ENCODE measurements at places on chromosomes 4 and X. TPM values are rescaled to one million over a fixed set of nuclear protein-coding genes. Genes with fewer than 3 reads are reported as not detected.

The PROM1 gene
- total RNA-seq, result not detected

- DNase-seq, result no peak
Measured at GRCh38 chrX:25154168-25154567, 138.4 kb upstream of the ARX start.

DNA sequence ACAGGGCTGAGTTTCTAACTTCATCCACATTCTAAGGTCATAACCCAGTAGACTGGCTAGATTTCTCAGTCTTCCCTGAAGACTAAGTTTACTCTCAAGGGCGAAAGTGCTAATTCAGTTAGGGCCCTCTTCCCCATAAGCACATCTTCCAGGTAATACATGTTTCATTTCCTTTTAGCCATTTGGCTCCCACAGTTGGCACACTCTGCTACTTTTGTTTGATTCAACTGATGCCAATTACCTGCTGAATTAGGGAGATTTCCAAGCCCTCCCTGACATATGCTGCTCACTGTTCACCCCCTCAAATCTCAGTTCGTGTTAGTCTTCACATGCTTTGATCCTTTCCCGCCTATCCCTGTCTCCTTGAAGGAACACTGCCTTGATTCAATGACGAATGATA, 17.0 kb upstream of the WDR17 start:
- no peak for DNase-seq

DNA sequence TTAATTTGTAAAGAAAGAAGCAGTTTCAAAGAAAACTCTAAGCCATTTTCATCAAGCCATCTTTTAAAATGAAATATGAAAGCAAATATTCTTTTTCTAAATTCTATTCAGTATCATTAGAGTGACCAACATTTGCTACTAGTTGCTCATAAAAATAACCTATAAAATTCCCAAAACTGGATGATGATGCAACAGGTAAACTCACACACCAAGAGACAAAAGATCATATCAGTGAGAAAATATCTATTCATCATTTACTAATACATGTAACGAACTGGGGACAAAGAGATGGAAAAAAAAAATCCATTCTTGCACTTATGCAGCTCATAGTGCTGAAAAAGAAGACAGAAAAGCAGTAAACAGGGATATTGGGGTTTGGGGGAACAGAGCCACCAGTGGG, 48.1 kb downstream of the PDGFC start:
- DNase-seq, result no peak

DNA sequence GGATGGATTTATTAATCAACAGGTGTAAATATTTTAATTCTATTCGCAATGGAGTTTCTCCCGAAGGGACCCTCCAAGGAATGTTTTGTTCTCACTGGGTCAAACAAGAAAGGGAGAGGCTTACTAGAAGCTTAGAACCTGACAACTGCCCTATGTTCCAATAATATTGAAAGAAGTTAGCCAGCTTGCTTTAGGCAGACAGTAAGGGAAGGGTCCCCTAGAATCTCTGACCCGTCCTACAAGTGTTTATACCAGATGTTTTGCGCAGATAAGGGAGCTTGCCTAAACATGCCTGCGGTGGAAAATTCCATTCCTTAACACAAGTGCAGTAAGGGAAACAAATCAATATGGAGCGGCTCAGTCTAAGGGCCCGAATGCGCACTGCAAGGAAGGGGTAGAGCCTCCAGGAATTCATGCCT, 17.7 kb downstream of the IL21 start:
- DNase-seq, result peak; percentile 11

The SLC6A14 gene
- total RNA-seq, result not detected

The DGKK gene
- total RNA-seq, result not detected

- no peak for DNase-seq
Measured at GRCh38 chr4:6924361-6924779, 14.7 kb downstream of the TBC1D14 start.

DNA sequence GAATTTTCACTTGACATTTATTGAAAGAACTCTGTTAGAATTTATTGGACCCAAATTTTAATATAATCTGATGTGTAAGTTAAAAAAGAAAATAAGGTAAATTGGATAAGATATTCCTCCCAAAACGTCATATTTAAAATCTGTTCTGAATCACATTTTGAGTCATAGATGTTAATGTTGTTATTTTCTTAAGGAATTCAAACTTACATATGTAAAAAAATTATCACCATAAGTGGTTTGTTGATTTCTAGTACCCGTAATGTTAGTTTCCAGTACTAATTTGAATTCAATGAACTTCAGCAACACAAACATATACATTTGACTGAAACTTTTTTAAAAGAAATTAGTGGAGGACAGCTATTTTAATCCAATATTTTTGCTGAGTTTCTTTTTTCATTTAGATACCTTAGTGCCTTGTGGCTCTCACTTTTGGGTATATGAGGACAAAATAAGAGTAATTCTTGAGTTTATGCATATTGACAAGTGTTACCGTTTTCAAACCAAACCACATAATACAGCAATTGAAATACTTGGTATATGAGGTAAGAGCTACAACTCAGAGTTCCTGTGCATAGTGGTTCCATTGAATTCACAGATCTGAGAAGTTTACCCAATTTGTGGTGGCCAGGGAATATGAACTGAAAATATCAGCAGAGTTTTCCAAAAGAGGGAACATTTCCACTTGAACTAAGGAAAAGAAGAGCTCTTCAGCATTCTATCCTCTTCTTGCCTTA, 71.8 kb downstream of the C4orf46 start:
- DNase-seq, result no peak

The COMMD8 gene
- 12.5 TPM for total RNA-seq

The MEPE gene
- not detected for total RNA-seq

DNA sequence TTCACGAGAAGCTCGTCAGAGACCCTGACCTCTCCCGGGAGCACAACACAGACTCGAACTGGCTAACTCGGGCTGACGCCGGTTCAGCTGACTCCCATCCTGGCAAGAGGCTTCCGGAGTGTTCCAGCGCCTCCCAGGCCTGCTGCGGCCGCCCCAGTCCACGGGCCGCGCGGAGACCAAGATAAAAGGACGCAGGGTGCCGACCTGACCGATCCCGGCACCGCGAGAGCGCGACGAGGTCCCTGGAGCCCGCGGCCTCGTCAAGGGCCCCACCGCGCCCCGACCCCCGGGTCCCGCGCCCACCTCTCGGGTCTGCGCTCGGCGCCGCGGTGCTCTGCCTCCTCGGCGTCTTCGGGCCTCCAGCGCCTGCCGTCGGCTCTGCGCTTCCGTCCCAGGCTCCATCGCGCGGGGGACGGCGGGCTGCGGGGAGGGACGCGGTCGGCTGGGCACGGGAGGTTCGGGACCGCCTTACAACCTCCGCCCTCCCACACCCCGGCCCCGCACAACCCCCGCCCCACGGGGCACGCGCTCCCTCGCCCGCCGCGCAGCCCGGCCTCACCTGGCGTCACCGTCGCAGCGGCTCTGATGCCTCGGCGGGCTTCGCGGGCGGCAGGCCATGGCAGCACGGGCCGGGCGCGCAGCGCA, 426 bp downstream of the SLBP start:
- DNase-seq, result peak; percentile 55

GRCh38 chrX:150548684-150549083, 19.7 kb upstream of the MTM1 start:
- DNase-seq, result peak; percentile 39

DNA sequence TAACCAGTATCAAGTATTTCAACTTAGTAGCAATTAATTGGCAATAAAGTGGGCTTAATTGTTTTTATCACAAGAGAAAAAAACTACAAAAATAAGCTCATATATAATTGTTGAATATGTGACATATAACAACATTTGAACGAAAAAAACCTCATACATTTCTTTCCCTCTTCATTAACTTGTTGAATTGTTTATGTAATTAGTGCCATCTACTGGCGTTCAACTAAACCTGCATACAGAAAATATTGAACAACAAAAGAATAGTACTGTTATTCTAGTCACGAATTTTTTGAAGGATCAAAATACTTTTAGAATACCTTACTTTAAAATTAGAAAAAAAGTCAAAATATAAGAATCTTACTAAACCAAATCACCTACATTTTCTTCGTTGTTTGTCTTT, 586.5 kb upstream of the FTHL17 start:
- peak; percentile 49 for DNase-seq

DNA sequence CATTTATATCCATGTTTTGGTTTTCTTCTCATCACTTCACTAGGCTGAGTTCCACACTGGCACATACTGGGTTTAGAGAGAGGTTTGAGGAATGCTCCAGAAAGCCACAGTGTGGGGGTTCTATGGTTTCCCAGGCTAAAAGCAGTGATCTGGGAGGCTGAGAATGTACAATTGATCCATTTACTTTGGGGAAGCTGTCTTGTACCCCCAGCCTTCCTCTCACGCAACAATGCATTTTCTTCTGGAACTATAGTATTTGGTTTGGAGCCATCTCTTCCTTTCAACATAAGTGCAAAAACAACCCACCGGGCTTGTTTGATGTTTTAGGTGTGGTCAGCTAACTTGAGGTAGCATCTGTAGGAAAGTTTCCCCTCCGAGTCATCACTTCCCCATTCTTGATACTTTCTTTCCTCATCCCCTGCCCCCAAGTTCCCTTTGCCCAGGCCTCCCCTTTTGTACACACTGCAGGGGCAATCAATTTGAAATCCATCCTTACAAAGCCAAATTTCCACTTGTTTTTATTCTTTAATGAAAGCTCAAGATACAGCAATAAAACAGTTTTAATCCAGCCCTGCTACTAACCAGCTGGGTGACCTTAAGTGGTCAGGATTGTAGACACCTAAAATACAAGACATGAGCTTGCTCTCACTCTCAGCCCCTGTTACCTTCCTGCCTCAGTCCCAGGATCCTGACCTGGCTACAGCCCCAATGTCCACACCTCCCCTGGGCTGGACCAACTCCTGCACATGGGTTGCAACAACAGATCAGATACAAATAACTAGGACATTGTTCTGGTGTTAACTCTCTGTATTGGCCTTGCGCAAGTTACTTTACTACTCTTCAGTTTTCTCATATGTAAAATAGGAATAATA, 109.2 kb downstream of the FHDC1 start:
- DNase-seq, result no peak

The USP17L25 gene
- total RNA-seq, result not detected

GRCh38 chrX:149497626-149498025, 7.5 kb downstream of the IDS start:
- DNase-seq, result peak; percentile 67

DNA sequence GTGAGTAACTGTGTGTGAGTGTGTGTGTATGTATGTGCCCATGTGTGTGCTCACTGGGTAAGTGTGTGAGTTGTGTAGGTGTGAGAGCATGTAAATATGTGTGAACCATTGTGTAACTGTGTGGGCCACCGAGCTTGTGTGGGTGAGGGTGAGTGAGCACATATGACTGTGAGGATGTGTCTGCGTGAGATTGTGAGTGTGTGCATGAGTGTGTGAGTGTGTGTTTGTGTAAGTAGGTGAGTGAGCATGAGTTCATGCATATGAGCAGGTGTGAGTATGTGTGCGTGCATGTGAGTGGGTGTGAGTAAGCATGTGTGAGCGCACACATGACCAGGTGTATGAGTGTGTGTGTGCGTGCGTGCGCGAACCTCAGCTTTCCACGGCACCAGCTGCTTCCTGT, 1.4 kb upstream of the ATP2B3 start:
- peak; percentile 11 for DNase-seq

The TSPAN6 gene
- 20.1 TPM for total RNA-seq

DNA sequence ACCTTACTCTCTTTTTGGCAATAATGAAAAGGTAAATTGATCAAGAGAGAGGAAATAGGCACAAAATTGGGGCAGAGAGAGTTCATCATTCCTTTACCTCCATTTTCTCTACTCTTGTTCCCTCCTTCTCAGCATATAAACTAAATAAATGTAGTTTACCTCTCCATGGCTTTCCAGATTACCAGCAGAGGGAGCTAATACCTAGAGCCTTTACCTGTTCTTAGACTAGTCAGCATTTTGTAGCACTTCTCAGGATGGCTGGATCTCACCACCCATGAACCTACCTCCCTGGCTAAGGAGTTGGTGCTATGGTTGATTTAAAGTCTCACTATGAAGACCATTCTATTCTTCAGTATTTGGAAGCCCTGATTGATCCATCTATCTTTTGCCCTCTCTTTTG, 15.7 kb downstream of the OFD1 start:
- peak; percentile 48 for DNase-seq

GRCh38 chr4:41683326-41683725, 65.2 kb downstream of the PHOX2B start:
- no peak for DNase-seq

GRCh38 chrX:152520653-152521052, 69.5 kb upstream of the GABRA3 start:
- DNase-seq, result no peak

The ADRA2C gene
- total RNA-seq, result 0.28 TPM

DNA sequence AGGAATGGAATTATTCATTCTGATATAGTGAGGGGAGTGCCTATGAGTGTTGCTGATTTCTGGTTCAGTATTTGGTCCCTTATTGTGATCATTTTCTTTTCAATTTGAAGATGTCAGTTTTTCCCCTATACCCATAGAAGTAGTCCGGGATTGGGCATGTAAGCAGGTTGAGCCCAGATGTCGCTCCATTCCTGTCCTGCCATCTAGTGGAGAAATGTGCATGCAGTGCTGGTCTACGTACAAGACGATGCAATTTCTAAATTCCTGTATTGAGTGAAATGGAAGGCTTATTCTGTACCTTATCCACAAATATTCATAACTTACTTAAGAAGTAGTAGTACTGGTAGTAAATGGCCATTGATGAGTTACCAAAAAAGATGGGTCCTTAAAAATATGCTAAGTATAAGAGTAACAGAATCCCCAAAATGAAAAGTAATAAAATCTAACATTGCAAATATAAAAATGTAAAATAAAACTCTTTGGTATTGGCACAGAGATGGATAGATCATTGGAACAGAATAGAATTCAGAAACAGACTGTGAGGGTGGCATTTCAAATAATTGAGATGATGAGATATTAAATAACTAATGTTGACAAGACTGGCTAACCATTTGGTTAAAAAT, 60.9 kb downstream of the UGT8 start:
- peak; percentile 64 for DNase-seq

The GABRG1 gene
- not detected for total RNA-seq

The SOWAHB gene
- total RNA-seq, result under 0.01 TPM

The SHOX gene
- not detected for total RNA-seq

GRCh38 chr4:110107866-110108265, 90.5 kb downstream of the ELOVL6 start:
- DNase-seq, result no peak

DNA sequence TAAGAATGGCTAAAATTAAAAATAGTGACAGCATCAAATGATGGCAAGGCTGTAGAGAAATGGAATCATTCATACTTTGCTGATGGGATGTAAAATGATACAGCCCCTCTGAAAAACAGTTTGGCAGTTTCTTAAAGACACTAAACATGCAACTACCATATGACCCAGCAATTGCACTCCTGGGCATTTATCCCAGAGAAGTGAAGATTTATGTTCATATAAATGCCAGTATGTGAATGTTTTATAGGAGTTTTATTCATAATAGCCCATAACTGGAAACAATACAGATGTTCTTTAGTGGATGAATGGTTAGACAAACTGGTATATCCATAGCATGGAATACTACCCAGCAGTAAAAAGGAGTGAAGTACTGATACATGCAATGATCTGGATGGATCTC, 43.3 kb downstream of the REPS2 start:
- no peak for DNase-seq

GRCh38 chr4:69760455-69760854, at the start of gene SULT1B1:
Gene SULT1B1 (minus strand): TSS chr4:69760620. CDS start chr4:69755217, 5,403 bp downstream.
- DNase-seq, result peak; percentile 43

Measured in IMR-90 (cell line).